ENCODE measurements at places on chromosomes 7 and 10.
A peak's percentile ranks its signal among the peaks of the same experiment; 100 is the strongest.

GRCh38 chr10:62348029-62348428 lies 26.1 kb upstream of the ZNF365 start:
- DNase-seq, result no peak

- no peak for DNase-seq
Measured at GRCh38 chr10:71509444-71509843, 112.7 kb downstream of the CDH23 start.

DNA sequence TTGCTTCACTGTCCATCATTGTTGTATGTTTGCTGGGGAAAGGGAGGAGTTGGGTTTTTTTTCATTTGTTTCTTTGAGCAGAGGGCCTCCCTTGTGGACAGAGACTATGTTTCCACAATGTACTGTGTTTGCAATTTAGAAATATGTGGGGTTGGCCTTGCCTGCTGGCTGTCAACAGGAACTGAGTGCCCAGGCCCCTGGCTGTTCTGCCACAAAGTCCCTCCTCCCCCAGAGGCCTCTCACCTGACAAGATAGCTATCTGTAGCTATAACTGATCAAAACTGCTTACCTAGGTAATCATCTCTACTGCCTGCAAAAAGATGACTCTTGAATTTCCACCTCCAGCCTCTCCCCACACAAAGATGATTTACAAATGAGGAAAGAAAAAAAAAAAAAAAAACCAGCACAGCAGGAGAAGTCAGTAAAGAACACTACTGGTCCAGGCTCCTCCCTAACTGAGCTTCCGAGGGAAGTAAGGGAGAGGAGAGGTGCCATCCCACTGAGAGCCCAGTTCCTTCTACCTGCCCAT lies 121.8 kb downstream of the SGMS1 start:
- peak; percentile 23 for DNase-seq

GRCh38 chr7:16027396-16027795 lies 340.9 kb upstream of the MEOX2 start:
- no peak for DNase-seq

GRCh38 chr7:55124989-55125875 lies 106.4 kb downstream of the EGFR start:
- no peak for DNase-seq

GRCh38 chr10:120336911-120337540 lies 120.0 kb upstream of the PLPP4 start:
- DNase-seq, result peak; percentile 7

- DNase-seq, result no peak
Measured at GRCh38 chr10:1180836-1181235, 124.7 kb downstream of the WDR37 start.

- DNase-seq, result no peak
Measured at GRCh38 chr10:47323636-47324296, 1.5 kb downstream of the GDF2 start.

DNA sequence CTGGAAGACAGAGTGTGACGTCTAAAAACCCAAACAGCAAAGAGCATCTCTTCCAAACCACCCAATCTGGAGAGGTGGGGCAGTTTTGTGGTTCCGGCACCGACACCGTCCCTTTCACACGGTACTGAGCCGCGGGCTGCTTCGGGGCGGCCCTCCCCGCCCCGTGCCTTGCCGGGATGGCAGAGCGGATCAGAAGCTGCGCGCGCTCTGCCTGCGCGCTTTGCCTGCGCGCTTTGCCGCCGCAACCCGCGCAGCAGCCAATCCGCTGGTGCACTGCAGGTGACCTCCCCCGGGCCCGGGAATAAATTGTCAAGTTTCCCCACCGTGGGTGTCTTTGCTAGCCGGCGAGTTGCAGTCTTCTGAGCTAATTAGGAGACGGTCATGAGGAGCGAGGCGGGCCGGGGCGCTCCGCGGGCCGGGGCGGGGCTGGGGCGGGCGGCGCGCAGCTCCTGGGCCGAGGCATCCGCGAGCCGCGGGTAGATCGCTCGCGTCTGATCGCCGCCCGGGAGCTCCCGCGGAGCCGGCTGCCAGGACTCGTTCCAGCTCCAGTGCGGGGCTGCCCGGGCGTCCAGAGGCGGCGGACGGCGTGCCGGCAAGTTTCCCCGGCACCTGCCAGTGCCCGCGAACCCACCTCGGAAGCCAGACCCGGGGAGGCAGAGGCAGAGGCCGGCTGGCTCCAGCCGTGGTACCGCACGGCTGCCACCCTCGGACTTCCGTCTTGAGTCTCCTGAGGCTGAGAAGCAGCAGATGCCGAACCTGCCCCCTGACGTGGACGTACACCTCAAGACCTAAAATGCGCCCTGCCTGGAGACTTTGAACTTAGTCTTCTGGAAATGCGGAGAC lies 536.0 kb upstream of the GALNT17 start:
- no peak for DNase-seq

- DNase-seq, result no peak
Measured at GRCh38 chr7:130305433-130306042, 12.6 kb downstream of the CPA4 start.

GRCh38 chr10:36182179-36182566 lies 540.1 kb upstream of the FZD8 start:
- no peak for DNase-seq

- DNase-seq, result no peak
Measured at GRCh38 chr7:95881597-95881996, 109.2 kb downstream of the DYNC1I1 start.

- DNase-seq, result no peak
Measured at GRCh38 chr7:32381024-32381601, 109.1 kb downstream of the LSM5 start.

DNA sequence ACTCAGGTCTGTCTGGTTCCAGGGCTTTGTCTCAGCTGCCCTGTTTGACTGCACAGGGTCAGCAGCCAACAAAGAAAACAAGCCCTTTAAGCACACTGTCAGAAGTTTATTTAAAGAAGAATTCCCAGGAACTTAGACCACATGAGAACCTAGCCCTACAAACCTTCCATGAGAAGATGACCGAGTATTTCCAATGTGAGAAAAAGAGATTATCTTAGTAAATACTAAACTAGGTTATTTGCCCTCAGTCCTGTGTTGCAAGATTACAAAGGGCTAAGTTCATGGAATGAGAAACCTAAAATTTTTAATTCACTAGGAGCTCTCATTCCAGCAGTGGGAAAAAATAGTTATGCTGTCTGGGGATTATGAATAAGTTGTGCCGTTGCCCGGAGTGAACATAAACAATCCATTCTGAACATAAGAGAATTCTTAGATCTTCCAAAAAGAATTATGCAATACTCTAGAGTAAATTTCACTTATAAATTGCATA lies 46.7 kb downstream of the NOC3L start:
- DNase-seq, result no peak

GRCh38 chr10:104324221-104324686 lies 14.0 kb downstream of the ITPRIP start:
- no peak for DNase-seq

- DNase-seq, result no peak
Measured at GRCh38 chr7:139341776-139342226, 664 bp downstream of the FMC1 start.

DNA sequence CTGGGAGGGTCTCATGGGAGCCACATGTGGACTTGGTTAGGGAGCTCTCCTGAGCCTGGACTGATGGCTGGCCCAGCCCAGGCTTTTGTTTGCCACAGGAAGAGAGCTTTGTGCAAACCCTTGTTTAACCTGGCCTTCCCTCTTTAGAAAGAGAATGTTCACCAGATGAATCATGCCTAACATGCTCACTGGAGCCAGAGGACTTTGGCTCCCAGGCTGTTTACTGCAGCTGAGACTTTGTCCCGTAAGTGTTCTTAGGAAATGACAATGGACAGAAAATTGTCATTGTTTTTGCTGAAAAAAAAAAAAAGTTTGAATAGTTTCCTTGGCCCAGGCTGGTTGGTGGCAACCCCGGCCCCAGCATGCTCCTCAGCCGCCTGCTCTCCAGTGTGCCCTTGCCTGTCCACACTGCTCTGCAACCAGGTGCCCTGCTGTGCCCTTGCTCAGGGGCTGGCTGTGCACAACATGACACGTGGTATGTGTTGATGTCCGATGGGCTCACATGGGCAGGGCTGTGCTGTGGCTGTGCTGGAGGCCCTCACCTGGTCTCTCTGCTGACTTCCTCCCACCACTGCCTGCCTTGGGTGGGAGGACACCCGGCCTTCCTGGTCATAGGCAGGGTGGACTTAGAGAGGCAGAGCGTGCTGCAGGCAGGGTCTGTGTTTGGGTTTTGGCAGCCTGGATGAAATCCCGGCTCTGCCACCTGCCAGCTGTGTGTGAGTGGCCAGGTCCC lies 215.3 kb upstream of the ZNF32 start:
- peak; percentile 65 for DNase-seq

Measured in H4 (cell line).